ENCODE measurements at places on chromosomes 3 and 15. TPM values are rescaled to one million over a fixed set of nuclear protein-coding genes. Genes with fewer than 3 reads are reported as not detected.

The TMEM45A gene
- total RNA-seq = 39.0 TPM

The GOLGA6B gene
- not detected for total RNA-seq

The GRIP2 gene
- total RNA-seq = 0.37 TPM

The ATP13A5 gene
- not detected for total RNA-seq

The GABRG3 gene
- total RNA-seq = not detected

The SI gene
- total RNA-seq = not detected

The HES1 gene
- total RNA-seq = 3.8 TPM
